Activated T-cell treated with anti-CD3 and anti-CD28 coated beads for 4 hours (primary cell): ENCODE measurements at places on chromosomes 1 and 21.

DNA sequence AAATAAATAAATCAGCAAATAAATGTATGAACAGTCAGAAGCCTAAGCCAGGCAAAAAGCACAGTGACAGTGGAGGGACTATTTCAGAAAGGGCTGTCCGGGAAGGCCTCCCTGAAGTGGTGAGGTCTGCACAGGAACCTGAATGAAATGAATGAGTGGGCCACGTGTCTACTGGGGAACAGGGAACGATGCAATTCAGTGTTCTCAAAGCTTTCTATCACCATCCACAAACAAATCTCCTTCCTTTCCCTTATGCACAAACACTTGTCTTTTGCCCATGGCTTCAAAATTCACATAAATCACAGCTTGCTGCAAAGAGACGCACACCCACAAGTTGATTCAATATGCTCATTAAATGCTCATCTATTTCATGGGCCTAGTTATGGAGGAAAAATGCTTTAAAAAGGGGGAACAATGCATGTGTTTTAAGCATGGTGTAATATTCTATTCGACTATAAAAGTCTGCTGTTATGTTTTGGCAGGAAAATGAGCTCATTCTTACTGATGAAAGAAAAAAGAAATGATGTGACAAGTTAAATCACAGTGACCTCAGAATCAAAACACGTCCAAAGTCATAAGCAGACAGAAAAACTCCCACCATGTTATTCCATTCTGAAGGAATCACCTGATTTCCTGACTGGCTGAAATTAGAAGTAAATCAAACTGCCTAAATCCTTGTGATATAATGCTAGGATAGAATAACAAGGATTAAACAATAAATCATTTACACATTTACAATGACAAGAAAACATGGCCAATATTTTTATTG is 21.6 kb downstream of the URB1 start:
- no peak for DNase-seq

DNA sequence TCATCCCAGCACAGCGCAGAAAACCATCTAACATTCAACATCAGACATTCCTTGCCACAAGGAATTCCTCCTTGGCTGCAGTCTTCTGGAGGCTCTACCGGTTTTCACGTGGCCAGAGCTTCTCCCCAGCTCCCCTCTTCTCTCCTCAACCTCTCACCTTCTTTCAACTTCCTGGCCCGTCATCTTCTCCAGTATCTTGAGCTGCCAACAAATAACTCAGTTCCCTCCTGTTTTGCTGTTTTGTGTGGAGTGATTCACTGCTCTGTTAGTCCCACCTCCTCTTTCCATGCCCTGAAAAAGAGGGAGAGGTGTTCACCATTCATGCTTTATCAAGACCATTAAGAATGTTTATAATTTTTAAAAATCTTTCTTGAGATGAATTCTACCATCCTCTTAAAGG is 32.6 kb downstream of the PIGM start:
- no peak for DNase-seq

- no peak for DNase-seq
Measured at GRCh38 chr1:26029864-26030481, 8.4 kb downstream of the EXTL1 start.

- no peak for DNase-seq
Measured at GRCh38 chr1:107777664-107778047, 187.3 kb downstream of the VAV3 start.

DNA sequence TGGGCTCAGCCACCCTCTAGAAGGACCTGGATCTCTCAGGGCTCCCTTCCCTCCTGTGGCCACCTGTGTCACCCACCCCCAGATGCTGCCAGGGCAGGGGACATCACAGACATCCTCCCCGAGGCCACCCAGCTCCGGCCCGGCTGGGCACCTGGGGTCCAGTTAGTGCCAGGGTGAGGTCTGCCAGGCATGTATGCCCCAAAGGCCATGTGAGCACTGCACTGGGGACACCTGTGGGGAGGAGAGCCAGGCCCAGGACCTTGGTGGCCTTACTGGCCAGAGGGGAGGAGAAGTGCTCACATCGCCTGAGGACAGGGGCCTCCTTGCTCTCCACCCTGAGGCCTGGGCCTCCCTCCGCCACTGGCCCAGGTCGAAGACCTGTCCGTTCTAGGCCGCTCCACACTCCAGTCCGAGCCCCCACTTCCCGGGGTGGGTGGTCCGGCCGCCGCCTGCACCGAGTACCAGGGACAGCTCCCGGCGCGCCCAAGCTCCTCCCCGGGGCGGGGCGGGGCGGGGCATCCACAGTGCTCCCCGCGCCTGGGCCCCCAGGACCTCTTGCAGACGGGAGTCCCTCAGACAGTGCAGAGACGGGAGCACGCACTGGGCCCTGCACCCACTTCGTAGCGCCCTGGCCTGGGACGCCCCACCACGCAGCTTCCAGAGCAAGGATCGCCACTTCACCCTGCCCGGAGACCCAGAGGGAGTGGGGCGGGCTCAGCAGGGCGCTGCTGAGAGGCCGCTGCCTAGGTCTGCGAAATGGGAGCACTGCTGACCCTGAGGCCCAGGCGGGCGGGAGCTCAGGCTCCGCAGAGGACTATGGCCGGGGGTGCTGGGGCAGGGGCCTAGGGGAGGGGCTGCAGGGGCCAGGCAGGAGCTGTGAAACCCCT is 34.3 kb upstream of the CCDC27 start:
- no peak for DNase-seq

DNA sequence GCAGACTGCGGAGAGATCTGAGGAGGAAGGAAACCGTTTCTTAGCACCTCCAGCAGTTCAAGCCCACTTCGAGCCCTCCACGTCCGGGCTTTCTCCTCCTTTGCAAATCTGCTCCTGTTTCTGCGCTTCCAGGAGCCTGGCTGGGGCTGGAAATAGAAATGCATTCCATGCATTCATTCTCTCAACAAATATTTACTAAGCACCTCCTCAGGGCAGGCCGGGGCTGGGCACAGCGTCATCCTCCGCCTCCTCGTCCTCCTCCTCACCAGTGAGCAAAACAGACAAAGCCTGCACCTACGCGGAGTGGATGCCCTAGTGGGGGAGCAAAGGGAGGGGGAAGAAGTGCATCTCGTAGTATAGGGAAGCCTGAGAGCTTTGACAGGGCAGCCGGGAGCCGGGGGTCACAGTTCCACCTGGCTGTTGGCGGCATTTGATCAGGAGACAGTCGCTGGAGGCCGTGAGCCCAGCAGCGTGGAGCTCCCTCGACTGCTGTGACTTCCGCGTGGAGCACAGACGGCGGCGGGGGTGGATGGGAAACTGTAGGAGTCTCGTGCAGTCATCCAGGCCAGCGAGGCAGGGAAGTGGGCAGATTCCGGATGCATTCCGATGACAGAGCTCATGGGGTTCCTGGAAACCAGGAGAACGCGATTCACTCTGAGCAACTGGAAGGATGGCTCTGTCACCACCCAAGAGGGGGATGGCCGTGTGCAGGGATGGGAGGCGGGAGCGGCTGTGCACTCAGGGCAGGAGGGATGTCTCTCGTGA is 93.5 kb downstream of the SIK1 start:
- no peak for DNase-seq

GRCh38 chr1:118123116-118123839 is 61.8 kb downstream of the SPAG17 start:
- DNase-seq: no peak

DNA sequence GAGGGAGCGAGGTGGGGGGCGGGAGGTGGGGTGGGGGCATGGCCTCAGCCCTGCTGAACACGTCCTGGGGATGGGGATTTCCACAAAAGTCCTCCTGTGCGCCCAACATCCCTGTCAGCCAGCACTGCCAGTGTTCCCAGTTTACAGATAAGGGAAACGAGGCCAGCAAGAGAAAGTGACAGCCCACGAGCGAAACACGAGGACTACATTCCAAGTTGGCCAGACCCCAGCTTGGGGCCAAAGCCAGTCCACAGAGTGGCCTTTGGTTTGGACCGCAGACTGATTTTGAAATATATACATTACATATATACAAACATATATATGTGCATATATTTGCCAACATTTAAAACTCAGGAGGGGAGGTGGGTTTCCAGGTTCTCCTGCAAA is 5.0 kb downstream of the FBXO2 start:
- no peak for DNase-seq

DNA sequence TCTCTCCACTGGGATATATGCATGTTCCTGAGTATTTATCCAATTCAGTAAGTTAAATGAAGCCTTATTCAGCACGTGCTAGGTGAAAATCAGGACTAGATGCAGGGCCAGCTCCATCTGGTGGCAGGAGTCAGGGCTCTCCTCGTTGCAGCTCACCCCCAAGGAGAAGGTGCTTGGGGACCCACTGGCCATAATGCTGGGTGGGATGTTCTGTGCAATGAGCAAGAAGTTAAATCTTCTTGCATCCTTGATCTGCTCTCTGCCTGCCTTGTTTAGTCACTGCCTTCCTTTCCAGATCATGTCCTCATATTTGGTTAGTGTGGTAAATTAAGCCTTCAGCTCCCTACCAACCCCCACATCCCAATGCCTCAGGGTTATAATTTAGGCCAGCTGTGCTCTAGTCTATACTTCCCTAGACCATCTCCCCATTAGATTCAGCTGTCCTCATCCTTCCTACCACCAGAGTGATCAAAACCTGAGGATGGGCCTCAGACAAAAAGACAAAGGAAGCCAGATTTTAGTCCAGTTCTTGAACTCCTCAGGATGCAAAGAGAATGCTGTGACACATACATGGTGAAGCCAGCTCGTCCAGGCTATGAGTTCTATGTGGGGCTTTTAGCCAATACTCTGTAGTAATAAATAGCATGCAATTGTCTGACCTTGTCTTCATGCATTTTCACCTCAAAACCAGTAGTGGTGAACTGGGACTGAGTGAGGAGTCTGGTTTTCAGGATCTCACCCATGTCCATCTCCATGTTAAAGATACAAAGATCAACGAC is 55.9 kb downstream of the SEC16B start:
- no peak for DNase-seq

DNA sequence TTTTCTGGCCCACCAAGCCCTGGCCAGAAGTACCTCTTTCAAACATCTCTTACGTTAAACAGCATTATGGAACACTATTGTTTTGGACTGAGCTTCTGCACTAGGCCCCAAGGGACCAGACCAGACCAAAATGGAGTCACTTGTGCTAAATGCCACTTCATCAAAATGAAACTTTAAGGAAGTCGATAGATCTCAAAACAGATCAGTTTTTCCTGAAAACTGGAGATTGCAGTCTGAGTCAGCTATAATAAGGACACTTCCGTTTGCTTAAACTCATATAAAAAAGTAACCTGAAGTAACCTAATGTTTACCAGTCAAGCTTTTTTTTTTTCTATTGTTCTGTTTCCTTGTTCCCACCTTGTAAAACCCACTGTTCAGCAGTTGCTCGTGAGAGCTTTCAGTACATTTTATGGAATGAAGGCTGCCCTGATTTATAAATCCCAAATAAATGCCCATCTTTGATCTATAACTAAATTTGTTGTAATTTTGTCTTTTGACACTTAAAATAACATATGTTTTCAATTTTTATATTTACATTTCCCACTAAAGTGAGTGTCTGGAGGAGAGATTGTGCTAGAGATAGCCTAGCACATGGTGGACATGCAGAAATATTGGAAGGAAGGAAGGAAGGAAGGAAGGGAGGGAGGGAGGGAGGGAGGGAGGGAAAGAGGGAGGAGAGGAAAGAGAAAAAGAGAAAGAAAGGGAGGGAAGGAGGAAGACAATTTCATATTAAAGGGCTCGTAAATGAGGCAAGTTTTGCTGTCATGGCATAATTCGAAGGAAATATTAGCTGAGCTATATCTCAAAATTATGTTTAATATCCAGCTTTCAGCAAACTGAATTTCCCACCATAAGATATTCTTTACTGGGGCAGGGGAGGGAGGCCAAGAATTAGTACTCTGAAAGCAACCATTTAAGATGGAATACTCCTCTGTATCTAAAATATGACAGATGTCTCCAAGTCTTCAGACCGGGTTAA is 77.0 kb upstream of the CXADR start:
- no peak for DNase-seq

DNA sequence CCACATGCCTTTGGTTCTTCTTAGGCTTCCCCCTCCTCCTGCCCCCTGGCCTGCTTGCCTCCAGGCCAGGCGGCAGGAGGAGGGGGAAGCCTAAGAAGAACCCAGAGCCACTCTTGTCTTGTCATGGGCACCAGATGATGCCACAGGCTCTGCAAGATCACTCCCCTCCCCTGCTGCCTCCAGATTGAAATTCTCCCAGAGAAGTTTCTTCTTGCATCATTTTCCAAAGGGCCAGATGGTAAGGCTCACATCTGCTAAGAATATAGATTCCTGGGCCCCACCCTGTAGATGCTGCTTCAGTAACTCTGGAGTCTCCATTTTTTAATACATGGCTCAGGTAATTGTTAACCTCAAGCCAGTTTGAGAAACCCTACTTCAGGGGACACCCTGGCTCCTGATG is 60.8 kb downstream of the FAM163A start:
- DNase-seq: no peak

GRCh38 chr1:161198194-161198896 is 509 bp downstream of the ADAMTS4 start:
- no peak for DNase-seq

GRCh38 chr21:38990424-38990794 is 184.7 kb downstream of the ETS2 start:
- no peak for DNase-seq

- DNase-seq: no peak
Measured at GRCh38 chr1:196152975-196153374, 455.3 kb downstream of the KCNT2 start.

DNA sequence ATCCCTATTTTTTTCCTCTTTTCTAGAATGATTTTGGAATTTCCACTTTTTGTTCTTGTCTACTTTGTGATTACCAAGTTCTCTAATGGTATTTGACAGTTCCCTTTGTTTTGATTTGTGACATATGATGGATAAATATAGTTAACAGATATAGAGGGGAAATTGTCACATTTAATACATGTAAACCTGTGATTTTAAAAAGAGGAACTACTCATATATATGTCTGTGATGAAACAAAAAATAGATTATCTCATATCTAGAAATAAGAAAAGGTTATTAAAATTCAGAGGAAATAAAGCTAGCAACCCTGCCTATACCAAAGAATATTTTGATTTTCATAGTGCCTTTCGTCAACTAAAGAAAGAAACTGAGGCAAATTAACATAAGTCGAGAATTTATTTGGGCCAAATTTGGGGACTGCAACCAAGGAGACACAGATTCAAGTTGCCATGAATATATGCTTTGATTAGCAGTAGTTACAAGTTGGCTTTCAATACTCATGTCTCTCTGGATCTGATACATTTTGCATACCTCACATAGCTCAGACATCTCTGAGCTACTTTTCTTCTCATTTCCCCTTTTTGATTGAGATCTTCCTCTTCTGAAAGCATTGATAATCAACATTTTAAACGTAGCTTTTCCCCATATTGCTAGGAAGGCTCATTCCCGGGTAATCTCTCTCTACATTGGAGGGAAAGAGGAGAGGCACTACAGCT is 15.6 kb upstream of the C21orf91 start:
- no peak for DNase-seq

DNA sequence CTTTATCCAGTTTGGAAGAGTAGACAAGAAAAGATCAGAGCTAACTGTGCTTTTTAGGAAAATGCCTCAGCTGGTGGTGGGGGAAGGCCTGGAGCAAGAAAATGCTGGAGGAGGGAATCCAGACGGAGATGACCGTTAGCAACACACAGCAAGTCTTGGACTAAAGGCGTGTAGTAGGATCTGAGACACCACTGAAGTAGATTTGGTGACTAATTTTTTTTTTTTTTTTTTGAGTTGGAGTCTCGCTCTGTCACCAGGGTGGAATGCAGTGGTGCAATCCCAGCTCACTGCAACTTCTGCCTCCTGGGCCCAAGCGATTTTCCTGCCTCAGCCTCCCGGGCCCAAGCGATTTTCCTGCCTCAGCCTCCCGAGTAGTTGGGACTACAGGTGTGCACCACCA is 41.2 kb downstream of the LPAR3 start:
- no peak for DNase-seq

- no peak for DNase-seq
Measured at GRCh38 chr1:215825056-215825455, 258.0 kb downstream of the KCTD3 start.
